OCI-LY7 (cell line): ENCODE measurements at places on chromosomes 7 and 10. TPM values are rescaled to one million over a fixed set of nuclear protein-coding genes. Genes with fewer than 3 reads are reported as not detected.

CALML3 gene
- total RNA-seq, result not detected in 2 replicates

ZNF775 gene
- 6.5 and 7.7 TPM in 2 replicates for total RNA-seq

FAM25A gene
- total RNA-seq, result not detected in 2 replicates

STRIP2 gene
- 4.2 and 4.3 TPM in 2 replicates for total RNA-seq

HNRNPH3 gene
- 241 and 261 TPM in 2 replicates for total RNA-seq

LBX1 gene
- not detected in 2 replicates for total RNA-seq
